Skin of body (tissue), 3 donors: ENCODE measurements at places on chromosomes 13 and 19. TPM values are rescaled to one million over a fixed set of nuclear protein-coding genes. Genes with fewer than 3 reads are reported as not detected.

DNA sequence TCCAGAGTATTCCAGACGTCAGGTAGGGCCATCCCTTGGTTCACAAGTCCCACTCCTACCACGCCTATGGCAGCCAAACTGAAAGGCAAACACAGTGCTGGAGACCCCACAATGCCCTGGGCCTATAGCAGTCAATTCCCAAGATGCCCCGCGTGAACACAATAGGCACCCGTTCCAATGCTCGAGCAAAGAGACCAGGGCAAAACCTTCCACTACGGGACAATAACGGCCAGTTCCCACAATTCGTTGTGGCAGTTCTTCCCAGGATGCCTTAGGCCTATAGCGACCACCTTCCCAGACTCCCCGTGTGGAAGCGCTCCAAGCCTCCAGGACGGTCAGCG is 538 bp downstream of the ZNF428 start:
- DNase-seq, result peak; percentile 72

Gene PALM3
- 0.10 TPM for total RNA-seq

DNA sequence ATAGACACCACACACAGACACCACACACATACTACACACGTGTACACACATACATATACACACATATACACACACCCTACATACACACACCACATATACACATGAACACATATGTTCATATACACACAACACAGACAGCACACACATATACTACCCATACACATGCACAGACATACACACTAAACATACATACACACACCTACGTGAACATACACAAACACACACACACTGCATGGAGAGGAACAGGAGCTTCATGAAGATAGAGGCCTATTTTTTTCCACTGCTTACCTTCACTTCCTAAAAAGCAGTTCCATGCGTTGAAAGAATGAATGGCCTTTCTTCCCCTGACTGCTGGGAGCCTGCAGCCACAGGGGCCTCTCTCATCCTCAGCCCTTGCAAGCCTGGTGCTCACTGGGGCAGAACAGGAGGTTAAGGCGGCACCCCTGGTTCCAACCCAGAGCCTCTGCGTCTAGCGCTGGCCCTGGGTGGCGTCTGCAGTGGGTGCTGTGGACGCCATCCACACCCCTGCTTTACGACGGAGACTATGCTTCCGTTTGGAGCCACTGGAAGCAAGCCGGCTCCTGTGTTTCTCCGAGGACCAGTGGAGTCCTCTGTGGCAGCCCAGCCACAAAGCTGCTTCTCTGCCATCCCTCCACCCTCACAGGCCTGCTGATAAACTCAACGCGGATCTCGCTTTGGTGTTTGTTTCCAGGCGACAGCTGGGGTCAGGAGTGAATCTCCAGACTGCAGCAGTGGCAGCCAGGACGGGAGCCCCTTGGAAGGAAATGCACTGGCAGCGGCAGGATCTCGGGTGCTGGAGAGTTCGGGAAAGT is 1.9 kb upstream of the RASA3 start:
- DNase-seq, result no peak

Gene SMIM17
- total RNA-seq, result 0.20 TPM

GRCh38 chr19:45793178-45793564 is 526 bp upstream of the DMWD start:
- no peak for DNase-seq

DNA sequence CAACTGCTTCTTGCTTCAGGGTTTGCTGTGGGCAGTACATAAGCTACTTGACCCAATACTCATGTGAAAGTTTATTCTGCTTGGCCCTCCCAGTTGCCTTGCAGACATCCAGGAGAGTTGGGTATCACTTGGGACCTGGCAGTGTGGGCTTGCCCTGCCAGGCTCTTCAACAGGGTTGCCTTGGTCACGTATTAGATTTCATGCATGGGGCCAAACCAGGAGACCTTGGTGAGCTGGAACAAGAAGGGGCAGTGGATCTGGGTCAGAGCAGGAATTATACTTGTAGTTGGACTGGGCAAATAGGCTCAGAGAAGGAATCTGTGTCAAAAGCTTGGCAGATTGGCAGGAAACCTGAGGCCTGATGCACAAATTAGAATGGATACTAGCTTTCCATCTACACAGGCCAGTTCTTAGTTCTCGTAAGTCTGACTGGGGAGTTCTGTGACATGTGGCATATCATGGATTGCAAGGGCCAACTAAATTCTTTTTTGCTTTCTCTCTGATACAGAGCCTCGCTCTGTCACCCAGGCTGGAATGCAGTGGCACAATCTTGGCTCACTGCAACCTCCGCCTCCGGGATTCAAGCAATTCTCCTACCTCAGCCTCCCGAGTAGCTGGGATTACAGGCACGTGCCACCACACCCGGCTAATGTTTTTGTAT is 192.6 kb upstream of the SERP2 start:
- DNase-seq, result no peak

Gene ZNF793
- 7.7 TPM for total RNA-seq

DNA sequence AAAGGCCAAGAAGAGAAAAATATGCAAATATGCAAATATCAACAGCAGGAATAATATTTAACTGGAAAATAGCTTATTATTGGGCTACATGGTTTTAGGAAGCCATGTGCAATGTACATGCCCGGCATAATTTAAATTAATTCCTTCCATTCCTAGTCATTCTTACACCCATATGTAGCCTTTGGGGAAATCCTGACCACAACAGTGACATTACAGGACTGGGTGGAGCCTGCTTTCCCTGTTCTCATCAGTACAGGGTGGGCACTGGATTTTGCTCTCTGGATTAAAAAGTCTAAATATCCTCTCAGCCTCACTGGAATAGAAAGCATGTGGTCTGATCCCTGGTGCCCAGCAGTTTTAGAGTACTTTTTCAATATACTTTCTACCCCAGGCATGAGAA is 198.2 kb downstream of the DNAJC15 start:
- DNase-seq, result no peak

Gene FAM216B
- total RNA-seq, result not detected

DNA sequence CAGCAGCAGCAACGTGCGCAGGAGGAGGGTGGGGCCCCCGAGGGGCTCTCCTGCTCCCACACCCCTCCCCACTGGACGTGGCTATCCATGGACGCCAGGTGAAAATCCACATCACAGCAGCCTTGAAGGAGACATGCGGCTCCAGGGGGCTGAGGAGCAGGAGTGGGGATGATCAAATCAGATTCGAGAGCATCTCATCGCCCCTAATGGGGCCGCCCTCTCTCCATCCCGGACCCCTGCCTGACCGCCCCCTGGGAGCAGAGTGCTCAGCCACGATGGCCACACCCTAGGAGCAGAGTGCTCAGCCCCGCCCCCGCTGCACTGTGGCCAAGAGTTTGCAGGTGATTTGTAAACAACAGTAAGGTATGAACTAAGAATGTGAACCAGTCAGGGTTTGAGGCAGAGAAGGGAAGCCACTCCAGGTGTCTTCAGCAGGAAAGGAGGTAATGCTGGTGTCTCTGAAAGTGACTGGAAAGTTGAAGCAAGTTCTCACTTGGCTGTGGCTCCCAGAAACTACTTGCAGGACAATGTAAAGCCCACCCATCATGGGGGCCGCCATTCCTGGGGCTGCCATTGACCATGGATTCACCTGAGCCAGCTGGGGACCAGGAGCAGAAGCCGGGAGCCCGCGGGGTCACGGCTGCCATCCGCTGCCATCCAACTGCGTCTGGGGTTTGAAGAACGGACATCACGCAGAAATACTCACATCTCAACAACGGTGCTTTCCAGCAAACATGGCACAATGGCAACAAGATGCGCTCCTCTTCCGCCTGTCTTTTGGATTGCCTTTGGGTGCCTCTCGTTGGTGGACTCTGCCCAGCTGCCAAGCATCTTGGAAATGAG is 71.8 kb downstream of the SPACA7 start:
- DNase-seq, result no peak

DNA sequence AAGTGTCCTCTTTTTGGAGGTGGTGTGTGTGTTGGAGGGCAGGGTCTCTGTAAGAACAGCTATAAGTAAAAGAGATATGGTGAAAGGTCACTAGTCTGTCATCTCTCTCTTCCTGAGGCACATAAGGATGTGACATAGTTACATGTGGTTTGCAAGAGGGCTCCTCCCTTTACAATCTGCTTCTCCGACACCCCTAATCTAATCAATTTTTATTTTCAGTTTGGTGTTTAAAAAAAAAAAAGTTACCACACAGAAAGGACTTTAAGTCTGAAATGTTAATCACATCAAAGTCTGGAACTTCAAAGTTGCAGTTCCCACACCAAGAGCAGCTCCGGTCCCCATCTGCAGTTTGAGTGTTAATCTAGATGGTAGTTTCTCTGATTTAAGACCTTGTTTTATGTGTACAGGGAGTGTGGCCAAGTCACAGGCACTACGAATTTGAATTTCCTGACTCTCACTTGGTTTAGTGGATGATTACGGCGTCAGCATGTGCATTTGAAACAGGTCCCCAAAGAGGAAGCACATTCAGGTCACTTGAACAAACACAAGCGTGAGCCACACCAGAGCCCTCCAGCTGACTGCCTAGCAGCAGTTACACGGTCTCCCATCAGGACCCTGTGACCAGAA is 53.1 kb downstream of the FOXO1 start:
- DNase-seq, result peak; percentile 33

Gene LRRC63
- 0.10 TPM for total RNA-seq

Gene IGLON5
- not detected for total RNA-seq

DNA sequence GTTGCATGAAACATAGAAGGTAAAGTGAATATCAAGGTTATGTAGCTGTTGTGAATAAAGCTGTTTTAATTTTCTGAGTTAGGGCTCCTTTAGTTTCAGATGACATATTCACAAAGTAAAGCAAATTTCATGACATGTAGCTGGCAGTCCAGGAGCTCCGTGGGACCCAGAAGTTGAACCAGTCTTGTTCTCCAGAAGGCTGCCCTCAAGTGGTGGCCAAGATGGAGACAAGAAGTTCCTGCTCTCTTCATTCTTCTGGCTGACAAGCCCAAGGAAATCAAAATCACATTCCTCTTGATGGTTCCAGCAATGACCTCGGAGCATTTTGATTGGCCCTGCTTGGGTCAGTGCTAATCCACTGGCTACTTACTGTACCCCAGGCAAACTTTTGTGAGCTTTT is 128.7 kb downstream of the LIG4 start:
- no peak for DNase-seq

- DNase-seq, result no peak
Measured at GRCh38 chr19:7792281-7792680, 29.2 kb downstream of the CLEC4M start.

DNA sequence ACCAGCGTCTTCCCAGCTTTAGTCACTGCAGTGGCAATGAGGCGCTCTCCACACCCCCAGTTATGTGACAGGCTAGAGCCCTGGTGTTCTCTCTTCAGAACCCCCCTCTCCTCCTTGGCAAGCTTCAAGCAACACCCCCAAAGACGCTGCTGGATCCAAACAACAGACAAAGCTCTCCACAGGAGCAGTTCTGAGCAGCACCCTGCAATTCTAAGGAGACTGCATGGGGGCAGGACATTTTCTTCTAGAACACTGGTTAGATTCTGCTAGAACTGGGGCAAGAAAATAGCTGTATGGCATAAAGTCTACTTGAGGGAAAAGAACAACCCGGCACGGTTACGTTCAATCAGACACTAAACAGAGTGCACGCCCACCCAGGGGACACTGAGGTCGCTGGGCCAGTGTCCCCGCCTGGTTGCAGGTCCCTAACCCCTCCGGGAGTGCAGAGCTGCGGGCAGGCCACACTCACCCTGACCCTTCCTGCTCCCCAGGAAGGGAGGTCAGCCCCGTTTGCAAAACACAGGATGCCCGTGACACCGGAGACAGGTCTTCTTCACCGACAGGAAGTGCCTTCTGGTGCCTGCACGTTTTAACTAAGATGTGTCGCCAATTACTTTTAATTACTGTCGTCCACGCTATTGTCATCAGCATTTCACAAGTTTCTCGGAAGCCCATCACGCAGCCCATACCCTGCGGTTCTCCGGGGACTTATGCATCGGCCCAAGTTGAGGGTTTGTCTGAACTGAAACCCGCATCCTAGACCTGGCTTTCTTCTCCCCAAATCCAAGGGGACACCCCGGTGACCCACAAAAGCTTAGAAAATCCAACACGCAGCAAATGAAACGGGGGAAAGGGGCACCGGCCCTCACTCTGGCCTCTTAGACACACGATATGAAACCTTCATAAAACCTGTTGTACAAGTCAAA is 943 bp downstream of the GJB6 start:
- DNase-seq, result no peak

DNA sequence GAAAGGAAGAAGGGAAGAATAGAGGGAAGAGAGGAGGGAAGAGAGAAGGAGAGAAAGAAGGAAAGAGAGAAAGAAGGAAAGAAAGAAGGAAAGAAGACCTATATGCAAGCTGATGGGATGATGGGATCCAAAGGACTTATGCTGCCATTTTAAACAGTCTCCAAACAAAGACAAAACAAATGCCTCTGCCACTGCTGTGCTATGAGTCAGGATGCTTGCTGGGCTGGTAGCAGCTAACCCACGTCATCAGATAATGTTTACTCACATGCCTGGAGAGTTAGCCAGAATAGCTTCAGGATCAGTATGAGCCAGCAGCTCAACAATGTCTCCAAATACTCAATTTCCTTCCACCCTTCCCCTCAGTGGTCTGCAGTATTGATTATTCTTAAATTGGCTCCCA is 12.0 kb upstream of the ZNF274 start:
- no peak for DNase-seq

Gene PSG6
- not detected for total RNA-seq

GRCh38 chr19:48544856-48545750 is 6.9 kb upstream of the SULT2B1 start:
- no peak for DNase-seq

DNA sequence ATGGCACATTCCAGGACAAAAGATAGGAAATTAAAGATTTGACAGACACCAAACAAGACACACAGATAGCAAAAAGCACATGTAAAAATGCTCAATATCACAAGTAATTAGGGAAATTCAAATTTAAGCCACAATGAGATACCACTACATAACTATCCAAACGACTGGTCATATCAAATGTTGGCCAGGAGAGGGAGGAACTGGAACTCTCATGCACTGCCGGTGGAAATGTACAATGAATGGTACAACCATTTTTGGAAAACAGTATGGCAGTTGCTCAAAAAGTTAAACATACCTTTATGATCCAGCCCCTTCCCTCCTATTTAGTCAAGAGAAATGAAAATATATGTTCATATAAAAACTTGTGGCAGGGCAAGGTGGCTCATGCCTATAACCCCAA is 36.8 kb upstream of the CYP2S1 start:
- DNase-seq, result no peak

Gene ZNF792
- 5.3 TPM for total RNA-seq

DNA sequence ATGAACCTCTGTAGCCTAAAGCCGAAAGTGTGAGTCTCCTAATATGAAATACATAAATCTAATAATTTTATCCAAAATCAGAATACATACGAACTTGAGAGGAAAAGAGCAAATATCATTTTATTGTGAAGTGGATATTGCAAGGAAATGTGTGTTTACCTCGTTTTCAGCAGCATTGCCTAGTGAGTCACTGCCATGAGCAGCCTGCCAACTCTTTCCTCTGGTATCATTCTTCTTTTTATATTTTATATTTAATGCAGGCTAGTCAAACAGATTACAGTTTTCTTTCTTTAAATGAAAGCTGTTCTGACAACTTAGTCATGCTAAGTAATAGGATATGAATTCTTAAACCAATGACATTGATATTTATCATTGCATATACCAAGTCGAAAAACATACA is 44.2 kb downstream of the EDNRB start:
- DNase-seq, result no peak

Gene LGI4
- total RNA-seq, result 5.7 TPM

- no peak for DNase-seq
Measured at GRCh38 chr19:45376045-45376724, 5.8 kb upstream of the ERCC2 start.

- DNase-seq, result no peak
Measured at GRCh38 chr19:2551864-2552185, 75.9 kb downstream of the GADD45B start.

- no peak for DNase-seq
Measured at GRCh38 chr19:33343301-33343700, 30.2 kb upstream of the CEBPG start.

- DNase-seq, result no peak
Measured at GRCh38 chr13:99471221-99472121, 29.8 kb upstream of the TM9SF2 start.

Gene KIR3DL1
- not detected for total RNA-seq
